ENCODE measurements at places on chromosomes 3 and 15.
A peak's percentile ranks its signal among the peaks of the same experiment; 100 is the strongest.

- DNase-seq = no peak
Measured at GRCh38 chr3:153051427-153052095, 110.5 kb upstream of the RAP2B start.

GRCh38 chr3:21747376-21747775 lies 3.6 kb downstream of the ZNF385D start:
- DNase-seq = peak; percentile 71

DNA sequence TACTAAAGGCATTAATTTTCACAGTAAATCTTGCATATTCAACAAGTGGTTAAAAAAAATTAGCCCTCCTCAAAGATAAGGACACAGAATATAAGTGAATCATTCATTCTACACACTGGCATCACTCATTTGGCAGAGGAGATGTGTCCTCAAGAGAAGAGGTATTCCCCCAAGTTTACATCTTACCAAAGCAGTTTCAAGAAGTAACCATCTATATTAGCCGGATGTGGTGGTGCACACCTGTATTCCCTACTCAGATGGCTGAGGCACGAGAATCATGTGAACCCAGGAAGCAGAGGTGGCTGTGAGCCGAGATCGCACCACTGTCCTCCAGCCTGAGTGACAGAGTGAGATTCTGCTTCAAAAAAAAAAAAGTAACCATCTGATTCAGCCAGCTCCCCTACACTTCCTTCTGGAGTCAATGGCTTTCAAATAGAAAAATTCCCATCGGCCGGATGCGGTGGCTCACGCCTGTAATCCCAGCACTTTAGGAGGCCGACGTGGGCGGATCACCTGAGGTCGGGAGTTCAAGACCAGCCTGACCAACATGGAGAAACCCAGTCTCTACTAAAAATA lies 15.4 kb downstream of the RAF1 start:
- no peak for DNase-seq

DNA sequence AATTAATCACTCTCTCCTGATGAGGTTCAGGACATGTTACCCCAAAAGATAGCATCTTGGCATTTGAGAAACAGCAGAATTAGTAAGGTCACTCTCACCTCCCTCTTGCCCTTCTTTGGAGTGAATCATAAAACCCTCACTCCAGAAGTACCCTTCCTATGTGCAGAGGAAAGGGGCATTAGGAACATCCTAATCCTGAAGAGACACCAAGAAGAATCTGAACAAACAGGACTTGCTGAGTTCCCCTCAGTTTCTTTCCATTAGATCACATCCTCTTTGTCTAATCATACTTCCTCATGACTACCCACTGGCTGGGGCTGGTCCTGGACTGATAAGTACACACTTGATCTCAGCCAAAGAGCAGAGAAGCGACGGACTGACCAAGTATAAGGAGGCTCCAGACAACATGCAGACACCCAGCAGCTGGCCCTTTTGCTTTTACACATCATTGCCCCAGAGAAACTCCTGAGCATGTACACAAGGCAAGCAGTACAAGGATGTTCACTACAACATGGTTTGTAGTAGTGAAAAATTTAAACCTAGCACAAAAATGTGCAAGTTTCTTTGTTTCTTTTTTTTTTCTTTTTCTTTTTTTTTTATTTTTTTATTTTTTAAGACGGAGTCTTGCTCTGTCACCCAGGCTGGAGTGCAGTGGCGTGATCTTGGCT lies 15.0 kb upstream of the TM6SF1 start:
- no peak for DNase-seq

DNA sequence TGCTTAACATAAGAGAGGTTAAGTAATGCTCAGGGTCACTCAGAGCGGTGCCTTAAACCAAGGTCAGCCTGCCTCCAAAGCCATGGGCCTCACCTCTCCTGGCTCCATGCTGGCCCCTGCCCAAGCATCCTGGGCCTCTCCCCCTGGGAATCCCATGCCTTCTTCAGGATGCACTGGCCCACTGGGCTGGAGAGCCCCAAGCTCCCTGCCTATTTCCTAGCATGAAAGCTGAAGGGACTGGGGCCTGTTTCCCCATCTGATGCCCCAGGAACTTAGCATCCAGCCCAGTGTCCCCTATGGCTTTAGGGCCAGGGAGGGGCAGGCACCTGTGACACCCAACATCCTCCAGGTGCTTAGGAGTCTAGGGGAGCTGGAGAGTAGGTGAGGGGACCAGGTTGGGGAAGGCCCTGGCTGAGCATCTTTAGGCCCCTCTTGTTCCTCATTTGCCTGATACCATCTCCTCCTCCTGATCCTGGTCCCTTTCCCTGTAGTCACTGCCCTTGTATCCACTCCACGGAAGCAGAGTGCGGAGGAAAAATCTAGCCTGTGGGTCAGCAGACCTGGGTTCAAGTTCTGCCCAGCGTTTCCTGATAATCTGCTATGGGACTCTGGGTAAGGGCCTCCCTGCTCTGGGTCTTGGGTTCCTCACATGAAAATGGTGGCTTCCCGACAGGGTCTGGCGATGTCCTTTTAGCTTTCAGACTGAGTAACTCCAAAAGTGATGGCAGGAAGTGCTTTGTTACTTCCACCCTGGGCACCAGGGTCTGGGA lies 28.6 kb downstream of the EHD4 start:
- no peak for DNase-seq

- DNase-seq = no peak
Measured at GRCh38 chr3:99783011-99783573, 34.6 kb upstream of the CMSS1 start.

GRCh38 chr3:42263354-42264346 lies 2.3 kb downstream of the CCK start:
- peak; percentile 32 for DNase-seq

- no peak for DNase-seq
Measured at GRCh38 chr3:62134061-62134496, 239.3 kb downstream of the FEZF2 start.

GRCh38 chr3:50630394-50630793 lies 13.4 kb downstream of the MAPKAPK3 start:
- DNase-seq = no peak

- no peak for DNase-seq
Measured at GRCh38 chr3:133608388-133608787, 34.9 kb downstream of the CDV3 start.

All from brain (organoid and tissue), 16 donors.